ENCODE measurements at places on chromosomes 4 and X.

- DNase-seq: no peak
Measured at GRCh38 chrX:155682834-155683233, 70.1 kb upstream of the TMLHE start.

DNA sequence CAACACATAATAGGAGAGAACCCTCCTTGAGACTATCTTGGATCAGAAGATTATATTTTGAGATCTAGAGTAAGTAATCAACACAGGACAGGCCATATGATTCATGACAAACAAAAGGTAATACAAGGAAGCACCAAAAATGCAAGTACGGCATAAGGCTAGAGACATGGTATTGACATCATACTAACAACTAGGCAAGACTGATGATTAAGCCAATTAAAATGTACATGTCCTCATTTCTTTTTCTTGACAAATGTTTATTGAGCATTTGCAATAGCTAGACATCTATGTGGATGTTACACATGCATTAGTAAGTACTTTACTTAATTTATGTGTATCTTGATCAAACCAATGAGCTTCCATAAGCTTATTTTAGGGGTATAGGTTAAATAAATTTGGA lies 695.7 kb upstream of the GALNTL6 start:
- DNase-seq: no peak

DNA sequence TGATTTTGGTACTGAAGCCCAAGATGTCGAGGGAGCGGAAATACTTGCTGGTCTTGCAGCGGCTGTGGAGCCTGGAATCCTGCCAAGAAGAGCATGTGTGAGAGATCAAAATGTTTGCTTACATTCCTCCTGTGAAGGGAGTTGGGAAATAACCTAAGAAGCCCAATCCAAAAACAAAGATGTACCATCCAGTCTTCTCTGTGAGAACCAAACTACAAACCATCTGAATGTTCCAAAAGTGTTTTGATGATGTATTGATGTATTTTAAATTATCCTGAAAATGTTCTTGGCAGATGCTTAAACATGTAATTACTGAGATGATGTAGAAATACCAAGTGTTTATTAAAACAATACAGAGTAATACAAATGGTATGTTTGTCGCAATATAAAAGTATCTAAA lies 10.1 kb upstream of the ADH1A start:
- DNase-seq: no peak

- no peak for DNase-seq
Measured at GRCh38 chr4:3816983-3817960, 51.1 kb downstream of the ADRA2C start.

DNA sequence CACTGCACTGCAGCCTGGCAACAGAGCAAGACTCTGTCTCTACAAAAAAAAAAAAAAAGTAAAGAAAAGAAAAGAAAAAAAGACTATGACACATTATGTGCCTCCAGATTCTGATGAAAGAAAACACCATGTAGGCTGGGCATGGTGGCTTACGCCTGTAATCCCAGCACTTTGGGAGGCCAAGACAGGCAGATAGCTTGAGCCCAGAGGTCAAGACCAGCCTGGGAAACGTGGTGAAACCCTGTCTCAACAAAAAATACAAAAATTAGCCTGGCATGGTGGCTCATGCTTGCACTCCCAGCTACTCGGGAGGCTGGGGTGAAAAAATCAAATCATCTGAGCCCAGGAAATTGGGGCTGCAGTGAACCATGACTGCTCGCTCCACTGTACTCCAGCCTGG lies 19.4 kb downstream of the THOC2 start:
- no peak for DNase-seq

GRCh38 chr4:148445071-148445859 lies 3.1 kb upstream of the NR3C2 start:
- DNase-seq: no peak

- no peak for DNase-seq
Measured at GRCh38 chr4:16496501-16496900, 270.2 kb upstream of the TAPT1 start.
